ENCODE measurements at places on chromosomes 7 and 10.
A peak's percentile ranks its signal among the peaks of the same experiment; 100 is the strongest.

DNA sequence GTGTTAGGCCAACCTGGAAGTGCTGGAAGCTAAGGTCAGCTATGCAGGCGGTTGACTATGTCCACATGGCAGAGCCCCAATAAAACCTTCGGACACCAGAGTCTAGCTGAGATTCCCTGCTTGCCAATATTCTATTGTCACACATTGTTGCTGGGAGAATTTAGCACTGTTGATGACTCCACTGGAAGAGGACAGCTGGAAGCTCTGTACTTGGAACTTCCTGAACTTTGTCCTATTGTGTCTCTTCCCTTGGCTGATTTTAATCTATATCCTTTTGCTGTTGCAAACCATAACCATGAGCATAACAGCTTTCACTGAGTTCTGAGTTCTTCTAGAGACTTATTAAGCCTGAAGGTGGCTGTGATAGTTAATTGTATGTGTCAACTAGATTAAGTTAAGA lies 12.0 kb downstream of the XRCC2 start:
- no peaks in the 10 kb centered on the region for H3K4me1 ChIP-seq
- H3K27ac ChIP-seq, result no peak overlapping the region
- H3K4me3 ChIP-seq, result no peak overlapping the region
- DNase-seq, result peak; percentile 9
- H3K36me3 ChIP-seq, result no peaks in the 10 kb centered on the region

DNA sequence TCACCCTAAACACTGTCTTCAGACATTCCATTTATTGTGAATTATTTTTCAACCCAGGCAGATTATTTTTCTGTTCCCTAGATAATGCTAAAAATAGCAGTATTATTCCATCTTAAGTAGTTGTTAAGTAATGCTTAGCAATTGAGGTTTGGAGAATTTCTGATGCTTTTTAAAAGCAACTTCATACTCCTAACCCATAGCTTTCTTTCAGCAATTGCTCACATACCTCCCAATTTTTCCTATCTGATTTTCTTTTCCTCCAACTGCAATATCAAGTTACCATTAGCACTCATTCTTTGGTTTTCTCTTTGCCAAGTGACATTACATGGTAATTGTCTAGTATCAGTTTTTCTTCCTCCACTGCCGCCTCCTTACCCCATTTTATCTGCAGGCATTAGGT lies 104.7 kb downstream of the GPR85 start:
- no peak overlapping the region for H3K4me3 ChIP-seq
- no peak overlapping the region for H3K27ac ChIP-seq
- H3K27me3 ChIP-seq, result no peaks in the 10 kb centered on the region
- no peaks in the 10 kb centered on the region for H3K36me3 ChIP-seq
- no peak for DNase-seq

GRCh38 chr7:2171855-2172254 lies 60.9 kb downstream of the MAD1L1 start:
- H3K4me1 ChIP-seq, result peaks cover 20% of the 10 kb centered on the region
- H3K4me3 ChIP-seq, result no peak overlapping the region
- no peak overlapping the region for H3K27ac ChIP-seq
- no peaks in the 10 kb centered on the region for H3K27me3 ChIP-seq
- no peak for DNase-seq
- peaks cover 8% of the 10 kb centered on the region for H3K36me3 ChIP-seq

- DNase-seq, result no peak
- H3K4me3 ChIP-seq, result no peak overlapping the region
- H3K27me3 ChIP-seq, result peaks cover 60% of the 10 kb centered on the region
- H3K4me1 ChIP-seq, result peaks cover 3% of the 10 kb centered on the region
- H3K36me3 ChIP-seq, result no peaks in the 10 kb centered on the region
- no peak overlapping the region for H3K27ac ChIP-seq
Observed at GRCh38 chr10:100890141-100890672, 22.6 kb upstream of the SLF2 start.

DNA sequence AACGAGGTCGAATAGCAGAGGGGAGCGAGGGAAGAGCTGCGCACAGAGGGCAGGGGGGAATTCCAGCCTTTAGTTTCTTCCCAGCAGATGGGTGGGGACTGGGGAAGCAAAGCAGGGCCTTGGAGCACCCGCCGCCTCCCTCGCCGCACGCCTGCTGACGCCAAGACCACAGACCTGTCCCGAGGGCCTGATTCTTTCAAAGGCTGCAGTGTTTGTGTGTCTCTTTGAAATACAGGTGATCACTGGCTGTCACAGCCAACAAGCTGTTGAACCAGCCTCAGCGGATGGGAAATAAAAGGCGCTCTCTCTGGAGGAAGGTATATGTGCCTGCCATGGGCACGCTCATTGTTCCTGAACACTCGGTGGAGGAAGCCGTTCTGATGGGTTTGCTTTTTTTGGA lies 119.3 kb downstream of the FAM53B start:
- no peak overlapping the region for H3K4me3 ChIP-seq
- no peak overlapping the region for H3K27ac ChIP-seq
- H3K36me3 ChIP-seq, result peaks cover 11% of the 10 kb centered on the region
- peaks cover 63% of the 10 kb centered on the region for H3K4me1 ChIP-seq
- no peak for DNase-seq
- no peaks in the 10 kb centered on the region for H3K27me3 ChIP-seq

DNA sequence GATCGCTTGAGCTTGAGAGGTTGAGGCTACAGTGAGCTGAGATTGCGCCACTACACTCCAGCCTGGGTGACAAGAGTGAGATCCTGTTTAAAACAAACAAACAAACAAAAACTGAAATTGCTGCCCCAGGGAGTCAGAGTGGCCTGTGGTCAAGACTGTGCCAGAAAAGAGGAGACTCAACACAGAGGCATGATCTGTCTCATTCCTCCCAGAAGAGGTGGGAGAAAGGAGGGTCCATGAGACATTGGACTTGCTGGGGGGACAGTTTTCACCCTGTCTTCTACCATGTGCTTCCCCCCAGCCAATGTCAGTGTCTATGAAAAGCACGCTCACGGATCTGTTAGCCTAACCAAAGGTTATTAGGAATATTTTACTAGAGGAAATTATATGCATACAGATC lies 3.2 kb downstream of the ZNF853 start:
- H3K36me3 ChIP-seq, result peaks cover 7% of the 10 kb centered on the region
- DNase-seq, result no peak
- peaks cover 22% of the 10 kb centered on the region for H3K4me1 ChIP-seq

GRCh38 chr10:128061306-128062300 lies 64.6 kb downstream of the MKI67 start:
- peaks cover 39% of the 10 kb centered on the region for H3K4me1 ChIP-seq
- H3K36me3 ChIP-seq, result peaks cover under 1% of the 10 kb centered on the region
- H3K27me3 ChIP-seq, result no peaks in the 10 kb centered on the region
- H3K27ac ChIP-seq, result peak overlapping the region; percentile 87

GRCh38 chr10:94288361-94289101 lies 74.2 kb downstream of the NOC3L start:
- H3K27ac ChIP-seq, result no peak overlapping the region
- H3K27me3 ChIP-seq, result no peaks in the 10 kb centered on the region
- H3K4me3 ChIP-seq, result no peak overlapping the region
- peaks cover 11% of the 10 kb centered on the region for H3K4me1 ChIP-seq
- no peak for DNase-seq

DNA sequence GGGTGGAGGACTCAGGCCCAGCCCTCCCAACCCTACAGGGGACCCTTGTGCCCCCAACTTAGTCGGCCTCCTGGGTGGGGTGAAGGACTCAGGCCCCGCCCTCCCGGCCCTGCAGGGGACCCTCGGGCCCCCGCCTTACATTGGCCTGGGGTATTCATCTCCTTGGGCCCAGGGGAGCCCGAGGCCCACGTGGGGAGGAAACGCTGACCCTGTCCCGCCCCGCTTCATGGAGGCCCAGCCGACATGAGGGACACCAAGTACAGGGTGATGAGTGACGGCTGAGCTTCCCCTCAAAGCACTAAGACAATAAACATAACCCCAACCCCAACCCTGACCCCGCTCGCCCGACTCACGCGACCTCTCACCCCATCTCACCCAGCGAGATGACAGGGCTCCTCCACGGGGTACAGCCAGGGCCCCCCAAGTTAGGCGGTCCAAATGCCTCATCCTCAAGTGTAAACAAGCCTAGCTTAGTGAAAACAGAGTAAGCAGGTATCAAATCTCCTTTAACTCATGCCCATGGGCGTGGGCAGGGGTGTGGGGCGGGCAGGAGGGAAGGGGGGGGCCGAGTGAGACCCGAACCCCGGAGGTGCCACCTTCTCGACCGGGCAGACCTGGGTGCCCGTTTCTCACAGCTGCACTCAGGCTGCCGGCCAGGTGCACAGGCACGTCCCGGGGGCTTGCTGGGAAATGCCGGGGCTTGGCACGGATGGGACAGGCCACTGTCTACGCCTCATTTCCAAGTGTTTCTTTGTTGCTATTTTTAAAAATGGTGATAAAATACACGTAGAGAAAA lies 8.2 kb downstream of the CYP2W1 start:
- H3K27ac ChIP-seq, result no peak overlapping the region
- peaks cover 23% of the 10 kb centered on the region for H3K27me3 ChIP-seq
- H3K4me3 ChIP-seq, result no peak overlapping the region
- no peak for DNase-seq

GRCh38 chr10:17249820-17250219 lies 21.8 kb downstream of the VIM start:
- H3K4me1 ChIP-seq, result no peaks in the 10 kb centered on the region
- H3K4me3 ChIP-seq, result no peak overlapping the region
- H3K27me3 ChIP-seq, result no peaks in the 10 kb centered on the region
- no peaks in the 10 kb centered on the region for H3K36me3 ChIP-seq
- no peak for DNase-seq

DNA sequence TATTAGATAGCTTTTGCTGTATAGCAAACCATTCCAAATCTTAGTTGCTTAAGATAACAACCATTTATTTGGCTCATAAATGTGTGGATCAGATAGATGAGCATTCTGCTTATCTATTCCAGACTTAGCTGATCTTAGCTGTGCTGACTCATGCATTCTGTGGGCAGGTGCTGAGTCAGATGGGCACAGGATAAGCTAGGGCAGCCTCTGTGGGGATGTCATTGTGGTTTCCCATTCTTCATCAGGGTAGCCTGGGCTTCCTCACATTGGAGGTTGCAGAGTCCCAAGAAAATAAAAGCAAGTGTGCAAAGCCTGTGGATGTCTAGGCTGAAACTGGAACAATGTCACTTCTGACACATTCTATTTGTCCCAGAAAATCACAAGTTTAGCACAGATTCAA lies 917.0 kb downstream of the TYW1 start:
- no peak overlapping the region for H3K4me3 ChIP-seq
- H3K4me1 ChIP-seq, result no peaks in the 10 kb centered on the region
- no peaks in the 10 kb centered on the region for H3K27me3 ChIP-seq
- DNase-seq, result no peak
- H3K36me3 ChIP-seq, result no peaks in the 10 kb centered on the region

- H3K4me1 ChIP-seq, result peaks cover 30% of the 10 kb centered on the region
- H3K27ac ChIP-seq, result peak overlapping the region; percentile 37
- H3K36me3 ChIP-seq, result no peaks in the 10 kb centered on the region
- peak; percentile 89 for DNase-seq
Observed at GRCh38 chr7:155860840-155861479, 48.7 kb upstream of the SHH start.

DNA sequence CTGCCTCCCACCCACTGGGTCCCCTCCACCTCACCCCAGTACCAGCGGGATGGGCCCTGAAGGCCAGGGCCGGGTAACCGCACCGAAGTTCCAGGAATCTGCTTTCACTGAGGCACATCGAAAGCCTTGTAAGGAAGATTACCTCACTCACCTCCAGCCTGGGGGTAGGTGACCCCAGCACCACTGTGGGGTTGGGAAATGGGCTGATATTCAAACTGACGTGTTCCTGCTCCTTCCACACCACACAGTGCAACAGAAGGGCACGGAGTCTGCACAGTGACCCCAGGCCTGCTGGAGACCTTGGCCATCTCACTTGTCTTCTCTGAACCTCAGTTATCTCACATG lies 29.8 kb downstream of the NPS start:
- H3K36me3 ChIP-seq, result no peaks in the 10 kb centered on the region
- no peaks in the 10 kb centered on the region for H3K27me3 ChIP-seq
- DNase-seq, result no peak
- no peak overlapping the region for H3K27ac ChIP-seq
- no peaks in the 10 kb centered on the region for H3K4me1 ChIP-seq

DNA sequence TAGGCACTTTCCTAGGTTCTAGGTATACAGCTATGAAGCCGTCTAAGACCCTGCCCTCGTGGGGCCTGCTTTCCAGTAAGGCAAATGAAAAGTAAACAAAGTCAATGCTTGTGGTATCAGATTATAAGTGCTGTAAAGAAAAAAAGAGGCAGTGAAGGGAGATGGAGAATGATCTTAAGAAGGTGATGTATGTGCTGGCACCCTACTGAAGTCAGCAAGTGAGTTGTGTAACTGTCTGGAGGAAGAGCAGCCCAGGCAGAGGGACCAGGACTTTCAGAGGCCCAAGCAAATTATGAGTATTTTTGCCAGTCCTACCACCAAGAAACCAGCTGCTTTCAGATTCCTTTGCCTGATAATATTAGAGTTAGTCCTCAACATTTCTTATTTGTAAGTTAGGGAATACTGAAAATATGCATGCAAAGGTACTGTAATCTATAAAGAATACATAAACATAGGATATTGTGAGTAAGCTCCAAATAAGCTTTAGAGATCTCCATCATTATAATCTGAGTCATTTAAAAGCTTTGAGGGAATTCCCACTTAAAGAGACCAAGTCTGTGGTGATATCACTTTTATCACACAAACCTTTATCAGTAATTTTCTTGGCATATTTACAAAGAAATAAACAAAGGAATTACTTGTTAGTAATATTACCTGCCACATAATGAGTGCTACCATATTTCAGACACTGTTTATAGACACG lies 329.2 kb upstream of the LRGUK start:
- no peaks in the 10 kb centered on the region for H3K36me3 ChIP-seq
- H3K4me1 ChIP-seq, result no peaks in the 10 kb centered on the region
- H3K27ac ChIP-seq, result no peak overlapping the region
- H3K4me3 ChIP-seq, result no peak overlapping the region
- DNase-seq, result no peak

DNA sequence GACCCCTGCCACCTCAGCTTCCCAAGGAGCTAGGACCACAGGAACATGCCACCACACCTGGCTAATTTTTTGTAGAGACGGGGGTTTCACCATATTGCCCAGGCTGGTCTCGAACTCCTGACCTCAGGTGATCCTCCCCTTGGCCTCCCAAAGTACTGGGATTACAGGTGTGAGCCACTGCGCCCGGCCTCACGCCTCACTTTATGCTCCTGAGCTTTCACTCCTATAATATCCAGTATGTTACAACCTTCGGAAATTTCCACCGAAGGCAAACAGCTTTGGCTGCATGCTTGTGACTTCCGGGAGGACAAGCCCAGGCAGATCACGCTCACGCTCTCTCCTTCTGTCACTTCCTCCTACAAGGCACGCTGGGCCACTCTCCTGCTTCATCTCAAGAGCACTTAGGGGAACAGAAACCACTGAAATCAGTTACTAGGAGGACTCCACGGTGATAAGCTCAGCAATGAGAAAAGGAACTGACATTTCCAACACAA lies 4.4 kb upstream of the MAD1L1 start:
- peak; percentile 61 for DNase-seq
- H3K27ac ChIP-seq, result peak overlapping the region; percentile 34
- H3K36me3 ChIP-seq, result peaks cover 26% of the 10 kb centered on the region
- no peak overlapping the region for H3K4me3 ChIP-seq
- peaks cover 32% of the 10 kb centered on the region for H3K4me1 ChIP-seq
- H3K27me3 ChIP-seq, result no peaks in the 10 kb centered on the region
